ENCODE measurements at places on chromosomes 1 and 21.

GRCh38 chr1:23018661-23019093 is 591 bp upstream of the KDM1A start:
- no peak for DNase-seq
- peak overlapping the region; percentile 95 for H3K27ac ChIP-seq
- no peaks in the 10 kb centered on the region for H3K27me3 ChIP-seq
- H3K4me1 ChIP-seq, result peaks cover 8% of the 10 kb centered on the region

DNA sequence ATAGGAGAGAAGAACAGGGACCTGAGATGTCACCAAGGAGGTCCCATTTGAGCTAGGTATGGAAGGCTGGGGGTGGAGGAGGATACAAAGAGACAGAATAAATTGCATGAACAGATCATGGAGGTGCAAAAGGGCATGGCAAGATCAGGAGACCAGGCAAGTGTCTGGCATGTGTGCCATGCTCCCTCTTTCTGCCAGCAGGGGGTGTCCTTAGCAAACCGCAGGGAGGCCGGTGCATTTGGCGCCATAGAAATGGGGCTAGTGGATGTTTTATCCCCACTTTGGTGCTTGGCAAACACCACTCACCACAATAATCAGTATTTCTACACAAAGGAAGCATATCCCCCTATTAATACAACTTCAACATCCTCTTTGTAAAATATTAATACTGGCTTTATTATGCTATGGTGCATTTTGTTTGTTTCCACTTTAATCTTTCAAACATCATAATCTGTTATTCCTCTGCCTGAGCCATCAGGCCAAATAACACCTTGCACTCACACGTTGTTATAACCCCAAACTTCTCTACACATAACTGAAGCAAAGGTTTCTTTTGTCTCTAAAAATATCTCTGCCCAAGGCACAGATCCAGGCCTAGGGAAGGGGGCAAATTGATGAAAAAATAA is 25.9 kb downstream of the S100A6 start:
- H3K4me1 ChIP-seq, result peaks cover 19% of the 10 kb centered on the region
- no peaks in the 10 kb centered on the region for H3K27me3 ChIP-seq
- no peak overlapping the region for H3K27ac ChIP-seq
- H3K4me3 ChIP-seq, result no peak overlapping the region
- DNase-seq, result no peak

DNA sequence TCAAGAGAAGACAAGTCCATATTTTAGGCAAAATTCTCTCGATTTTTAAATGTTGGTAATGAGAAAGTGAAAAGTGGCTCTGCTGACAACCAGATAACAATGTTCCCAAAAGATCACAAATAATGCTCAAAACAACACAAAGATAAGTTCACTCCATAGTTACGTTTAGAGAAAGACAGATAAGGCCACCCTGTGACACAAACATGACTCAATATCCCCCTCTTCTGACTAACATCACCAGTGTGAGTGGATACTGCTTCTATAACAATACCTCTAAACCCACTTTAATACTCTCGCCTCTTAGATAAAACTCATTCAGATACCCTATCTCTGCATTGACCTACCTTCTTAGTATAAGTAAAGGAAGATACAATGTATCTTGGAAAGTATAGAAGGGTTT is 51.2 kb upstream of the RGS7 start:
- DNase-seq, result no peak
- no peaks in the 10 kb centered on the region for H3K4me1 ChIP-seq
- no peaks in the 10 kb centered on the region for H3K36me3 ChIP-seq
- H3K4me3 ChIP-seq, result no peak overlapping the region

DNA sequence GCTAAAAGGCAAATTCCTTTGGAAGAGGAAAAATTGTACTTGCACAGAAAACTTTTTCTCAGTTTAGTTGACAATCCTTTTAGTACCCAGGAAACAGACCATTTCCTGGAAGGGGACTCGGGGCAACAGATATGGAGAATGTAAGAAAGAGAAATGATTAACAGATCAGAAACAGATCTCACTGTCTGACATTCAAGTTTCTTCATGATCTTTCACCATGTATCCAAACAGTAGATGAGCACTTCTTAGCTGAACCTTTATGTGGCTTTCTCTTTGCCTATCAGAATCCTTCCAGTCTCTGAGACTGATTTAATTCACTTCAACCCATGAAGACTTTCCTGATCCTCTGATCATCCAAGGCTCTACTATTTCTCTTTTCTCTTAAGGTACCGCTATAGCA is 2.7 kb downstream of the TTLL7 start:
- peaks cover 10% of the 10 kb centered on the region for H3K4me1 ChIP-seq
- H3K27ac ChIP-seq, result no peak overlapping the region
- no peak for DNase-seq
- no peaks in the 10 kb centered on the region for H3K27me3 ChIP-seq
- no peak overlapping the region for H3K4me3 ChIP-seq
- H3K36me3 ChIP-seq, result no peaks in the 10 kb centered on the region

DNA sequence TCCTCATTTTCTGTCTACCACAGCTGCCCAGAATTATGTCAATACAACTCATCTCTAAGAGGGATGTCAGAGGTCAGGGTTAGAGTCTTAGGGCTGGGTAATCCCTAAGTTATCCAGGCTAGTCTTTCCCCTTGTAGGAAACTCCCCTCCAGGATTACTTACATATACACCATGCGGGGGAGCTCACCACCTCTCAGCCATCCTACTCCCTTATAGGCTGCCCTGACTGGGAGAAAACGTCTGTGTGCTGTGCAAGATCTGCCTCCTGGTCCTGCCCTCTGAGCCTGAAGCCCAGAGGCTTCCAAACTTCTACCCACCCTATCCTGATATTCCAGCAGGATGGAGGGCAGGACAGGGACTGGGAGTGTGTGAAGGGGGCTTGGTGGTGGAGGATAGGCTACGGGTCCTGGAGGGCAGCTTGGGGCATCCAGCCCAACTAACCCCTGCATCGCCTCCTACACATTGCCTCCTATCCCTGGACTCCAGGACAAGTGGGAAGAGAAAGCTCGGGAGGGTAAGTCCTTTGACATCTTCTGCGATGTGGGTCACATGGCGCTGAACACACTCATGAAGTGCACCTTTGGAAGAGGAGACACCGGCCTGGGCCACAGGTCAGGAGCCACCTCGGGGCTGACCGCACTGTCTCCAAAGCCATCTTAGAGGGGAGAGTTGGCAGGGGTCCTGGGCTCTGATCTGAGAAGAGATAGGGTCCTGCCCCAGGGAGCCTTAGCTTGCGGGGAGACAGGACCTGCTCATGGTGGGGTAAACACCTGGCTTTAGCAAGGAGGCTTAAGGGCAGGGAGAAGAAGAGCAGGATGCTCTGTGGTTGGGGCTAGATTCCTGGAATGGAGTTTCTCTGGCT is 14.4 kb downstream of the CYP4B1 start:
- H3K27me3 ChIP-seq, result no peaks in the 10 kb centered on the region
- peaks cover 9% of the 10 kb centered on the region for H3K36me3 ChIP-seq
- H3K27ac ChIP-seq, result peak overlapping the region; percentile 77
- no peak overlapping the region for H3K4me3 ChIP-seq
- no peak for DNase-seq

GRCh38 chr21:36188081-36188681 is 31.6 kb downstream of the DOP1B start:
- peak overlapping the region; percentile 68 for H3K27ac ChIP-seq
- no peaks in the 10 kb centered on the region for H3K27me3 ChIP-seq
- H3K4me1 ChIP-seq, result peaks cover 23% of the 10 kb centered on the region
- H3K36me3 ChIP-seq, result no peaks in the 10 kb centered on the region
- peak; percentile 95 for DNase-seq

DNA sequence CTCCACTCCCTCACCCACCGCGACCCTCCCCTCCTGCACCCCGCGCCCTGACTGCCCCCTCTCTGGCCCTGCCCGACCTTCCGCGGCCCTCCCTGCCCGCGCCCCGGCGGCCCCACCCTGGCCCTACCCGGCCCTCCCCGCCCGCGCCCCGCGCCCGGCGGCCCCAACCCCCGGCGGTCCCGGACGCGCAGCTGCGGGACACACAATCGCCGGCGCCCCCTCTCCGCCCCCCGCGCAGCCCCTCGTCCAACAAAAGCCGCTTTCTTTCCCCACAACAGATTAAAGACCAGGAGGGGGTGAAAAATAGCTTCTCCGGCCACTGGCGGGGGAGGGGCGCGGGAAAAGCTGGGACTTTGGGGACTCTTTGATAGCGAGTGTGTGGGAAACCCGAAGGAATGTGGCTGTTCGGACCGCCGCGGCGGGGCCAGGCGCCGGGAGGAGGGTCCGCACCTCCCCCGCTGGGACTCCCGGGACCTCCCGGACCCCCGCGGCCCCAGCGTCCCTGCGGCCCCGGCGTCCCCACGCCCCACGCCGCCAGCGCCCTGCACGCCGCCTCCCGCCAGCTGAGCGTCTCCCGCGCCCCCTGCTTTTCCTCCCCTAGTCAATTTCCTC is 8.8 kb upstream of the ID3 start:
- H3K27ac ChIP-seq, result peak overlapping the region; percentile 78
- H3K4me3 ChIP-seq, result peak overlapping the region; percentile 70
- H3K36me3 ChIP-seq, result no peaks in the 10 kb centered on the region
- DNase-seq, result no peak
- no peaks in the 10 kb centered on the region for H3K27me3 ChIP-seq
- H3K4me1 ChIP-seq, result peaks cover 9% of the 10 kb centered on the region

- peaks cover 89% of the 10 kb centered on the region for H3K36me3 ChIP-seq
- no peak for DNase-seq
- no peak overlapping the region for H3K4me3 ChIP-seq
- H3K4me1 ChIP-seq, result no peaks in the 10 kb centered on the region
Observed at GRCh38 chr1:3831689-3832088, 25.3 kb downstream of the CEP104 start.

DNA sequence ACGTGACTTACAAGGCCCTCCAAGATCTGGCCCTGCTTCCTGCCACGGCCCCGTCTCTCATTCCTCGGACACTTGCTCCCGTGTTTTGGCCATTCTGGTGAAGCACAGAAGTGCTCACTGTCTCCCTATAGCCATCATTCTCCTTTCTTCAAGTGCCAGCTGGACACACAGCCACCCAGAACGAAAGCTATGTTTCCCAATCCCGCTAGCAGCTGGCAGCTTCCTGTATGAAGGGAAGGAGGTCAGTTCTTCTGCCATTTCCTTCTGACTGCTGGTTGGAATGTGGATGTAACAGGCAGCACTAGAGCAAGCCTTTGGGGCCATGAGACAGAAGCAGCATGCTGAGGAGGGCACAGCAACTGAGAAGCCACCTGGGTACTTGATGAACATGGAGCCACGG is 82.8 kb downstream of the TGFBR3 start:
- H3K27ac ChIP-seq, result peak overlapping the region; percentile 66
- peak; percentile 60 for DNase-seq
- no peaks in the 10 kb centered on the region for H3K27me3 ChIP-seq
- H3K4me3 ChIP-seq, result no peak overlapping the region
- H3K4me1 ChIP-seq, result peaks cover 66% of the 10 kb centered on the region

DNA sequence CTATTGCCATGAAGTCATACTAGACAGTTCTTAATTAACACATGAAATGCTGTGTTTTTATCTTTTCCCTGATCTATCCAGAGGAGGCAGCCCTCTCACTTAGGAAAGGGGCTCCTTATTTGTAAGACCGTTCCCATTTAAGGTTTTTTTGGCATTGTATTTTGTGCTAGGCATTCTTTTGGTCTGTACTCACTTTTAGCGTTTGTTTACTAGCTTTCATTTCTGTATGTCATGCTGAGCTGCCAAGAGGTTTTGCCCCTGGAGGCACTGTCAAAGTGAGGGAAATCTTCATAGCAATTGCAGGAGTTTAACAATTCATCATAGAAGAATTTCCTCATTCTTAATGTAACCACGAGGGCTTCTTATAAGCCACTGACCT is 59.5 kb downstream of the MTR start:
- H3K4me3 ChIP-seq, result no peak overlapping the region
- H3K27me3 ChIP-seq, result no peaks in the 10 kb centered on the region
- peaks cover 78% of the 10 kb centered on the region for H3K36me3 ChIP-seq
- H3K4me1 ChIP-seq, result no peaks in the 10 kb centered on the region
- no peak for DNase-seq

DNA sequence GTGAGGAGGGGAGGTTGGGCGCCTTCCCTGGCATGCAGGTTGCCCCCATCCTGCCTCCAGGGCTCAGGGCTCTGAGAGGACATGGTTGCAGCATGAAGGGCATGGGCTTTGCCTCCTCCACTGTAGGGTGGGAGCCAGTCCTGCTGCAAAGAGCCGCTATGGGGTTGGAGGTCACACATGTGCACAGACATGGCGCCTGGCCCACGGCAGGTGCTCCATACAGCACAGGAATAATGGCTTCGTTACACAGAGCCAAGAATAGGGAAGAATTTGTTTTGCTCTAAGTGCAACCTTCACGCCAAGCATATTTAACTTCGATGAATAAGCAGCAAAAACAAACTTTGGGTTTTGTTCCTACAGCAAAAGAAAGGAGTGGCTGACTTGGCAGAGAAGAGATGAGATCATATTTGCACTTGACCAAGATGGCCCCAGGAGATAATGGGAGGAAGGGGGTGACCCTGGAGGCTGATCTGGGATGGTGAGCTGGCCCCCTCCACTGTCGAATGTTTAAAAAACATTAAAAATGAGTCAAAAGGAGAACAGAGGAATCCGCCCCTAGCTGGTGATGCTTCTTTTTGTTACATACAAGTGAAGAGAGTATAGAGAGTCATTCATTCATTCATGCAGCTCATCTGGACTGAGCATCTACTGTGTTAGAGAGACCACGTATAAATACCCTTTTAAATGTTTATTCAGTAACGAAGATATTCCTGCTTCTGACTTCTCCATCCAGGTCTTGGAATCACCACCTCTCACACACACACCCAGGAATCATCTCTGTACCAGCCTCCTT is 12.4 kb upstream of the C2CD2 start:
- DNase-seq, result peak; percentile 5
- no peak overlapping the region for H3K4me3 ChIP-seq
- H3K27ac ChIP-seq, result no peak overlapping the region
- no peaks in the 10 kb centered on the region for H3K27me3 ChIP-seq
- H3K36me3 ChIP-seq, result no peaks in the 10 kb centered on the region

GRCh38 chr1:58919959-58920321 is 136.1 kb upstream of the JUN start:
- peaks cover 16% of the 10 kb centered on the region for H3K4me1 ChIP-seq
- H3K4me3 ChIP-seq, result no peak overlapping the region
- DNase-seq, result no peak
- no peaks in the 10 kb centered on the region for H3K27me3 ChIP-seq
- no peak overlapping the region for H3K27ac ChIP-seq

GRCh38 chr1:8307628-8308027 is 10.3 kb upstream of the SLC45A1 start:
- H3K27ac ChIP-seq, result no peak overlapping the region
- no peak overlapping the region for H3K4me3 ChIP-seq
- DNase-seq, result no peak
- no peaks in the 10 kb centered on the region for H3K36me3 ChIP-seq
- H3K4me1 ChIP-seq, result peaks cover 7% of the 10 kb centered on the region

DNA sequence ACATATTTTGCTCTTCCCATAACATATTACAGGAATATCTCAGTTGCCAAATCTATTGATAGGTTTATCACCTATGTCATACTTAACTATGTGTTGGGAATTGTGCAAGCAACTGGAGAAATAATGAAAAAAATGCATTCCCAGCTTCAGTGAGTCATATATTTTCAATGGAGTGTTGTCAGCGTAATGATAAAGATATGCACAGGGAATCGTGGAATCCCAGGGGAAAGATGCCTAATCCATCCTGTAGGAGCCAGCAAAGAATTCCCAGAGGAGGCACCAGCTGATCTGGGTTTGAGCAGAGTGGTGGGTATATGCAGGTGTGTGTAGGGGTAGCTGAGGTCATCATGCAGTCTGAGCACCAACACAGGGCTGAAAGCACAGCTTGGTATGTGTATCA is 213.3 kb upstream of the DAB1 start:
- no peaks in the 10 kb centered on the region for H3K36me3 ChIP-seq
- no peak for DNase-seq
- no peak overlapping the region for H3K27ac ChIP-seq
- no peaks in the 10 kb centered on the region for H3K27me3 ChIP-seq
- no peaks in the 10 kb centered on the region for H3K4me1 ChIP-seq
- H3K4me3 ChIP-seq, result no peak overlapping the region

GRCh38 chr21:37490084-37490483 is 123.5 kb downstream of the DYRK1A start:
- H3K27ac ChIP-seq, result peak overlapping the region; percentile 32
- H3K36me3 ChIP-seq, result peaks cover 22% of the 10 kb centered on the region
- no peaks in the 10 kb centered on the region for H3K27me3 ChIP-seq
- DNase-seq, result no peak
- no peak overlapping the region for H3K4me3 ChIP-seq

Data from gastrocnemius medialis (tissue), 4 donors.